Stimulated activated CD4-positive, alpha-beta T cell treated with anti-CD3 and anti-CD28 coated beads, Interleukin-1b, Interleukin-23, amount 100 ng/mL, for 48 hours (primary cell): ENCODE measurements at places on chromosomes 5 and 9.

DNA sequence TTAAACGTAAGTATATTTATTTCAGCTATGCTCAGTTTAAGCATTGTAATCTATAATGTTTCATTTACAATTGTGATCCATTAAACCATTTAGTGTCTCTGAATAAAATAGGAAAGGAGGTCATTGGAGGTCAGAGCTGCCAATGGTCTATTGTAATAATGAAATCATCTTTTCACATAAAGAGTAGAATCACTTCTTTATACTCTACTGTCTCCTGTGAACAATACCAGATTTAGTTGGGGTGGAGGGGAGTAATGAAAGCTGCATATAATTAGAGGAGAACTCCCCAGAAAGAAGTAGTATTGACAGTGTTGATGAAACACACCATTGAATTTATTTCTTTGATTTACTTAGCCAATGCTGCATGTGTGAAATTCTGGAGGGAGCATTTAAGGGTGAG lies 35.1 kb upstream of the ZFYVE16 start:
- no peak for DNase-seq

DNA sequence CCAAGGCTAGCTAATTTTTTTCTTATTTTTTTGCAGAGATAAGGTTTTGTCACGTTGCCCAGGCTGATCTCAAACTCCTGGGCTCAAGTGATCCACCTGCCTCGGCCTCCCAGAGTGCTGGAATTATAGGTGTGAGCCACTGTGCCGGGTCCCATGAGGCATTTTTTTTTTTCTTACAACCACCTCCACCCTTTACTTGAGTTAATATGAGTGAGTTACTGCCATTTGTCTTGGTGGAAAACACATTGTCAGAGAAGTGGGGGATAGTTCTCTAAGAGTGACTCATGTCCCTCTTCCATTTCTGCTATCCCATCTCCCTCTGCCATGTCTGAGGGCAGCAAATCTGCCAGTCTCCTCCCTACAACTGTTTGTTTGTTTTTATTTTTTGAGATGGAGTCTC lies 163.4 kb upstream of the CLINT1 start:
- no peak for DNase-seq

- DNase-seq: no peak
Measured at GRCh38 chr5:53501054-53501453, 20.6 kb downstream of the FST start.

DNA sequence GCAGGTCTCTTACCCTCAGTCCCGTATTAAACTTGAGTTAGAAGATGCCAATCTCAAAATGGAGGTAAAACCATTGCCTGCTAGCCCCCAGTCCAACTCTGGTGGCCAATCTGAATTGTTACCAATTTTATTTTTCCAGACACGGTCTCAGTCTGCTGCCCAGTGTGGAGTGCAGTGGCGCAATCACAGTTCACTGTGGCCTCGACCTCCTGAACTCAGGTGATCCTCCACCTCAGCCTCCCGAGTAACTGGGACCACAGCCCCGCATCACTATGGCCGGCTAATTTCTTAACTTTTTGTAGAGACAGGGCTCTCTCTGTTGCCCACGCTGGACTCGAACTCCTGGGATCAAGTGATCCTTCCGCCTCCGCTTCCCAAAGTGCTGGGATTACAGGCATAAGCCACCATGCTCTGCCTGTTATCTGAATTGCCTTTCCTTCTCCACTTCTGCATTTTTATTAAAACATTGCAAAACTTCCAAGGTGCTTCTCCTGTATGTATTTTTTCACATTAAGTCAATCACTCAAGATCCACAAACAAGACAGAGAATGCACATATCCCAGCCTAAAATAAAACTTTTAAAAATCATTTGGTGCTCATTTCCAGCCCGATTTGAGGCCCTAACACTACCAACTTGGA lies 2.3 kb downstream of the FANCC start:
- DNase-seq: no peak

GRCh38 chr5:158747816-158748432 lies 351.8 kb downstream of the EBF1 start:
- DNase-seq: no peak

DNA sequence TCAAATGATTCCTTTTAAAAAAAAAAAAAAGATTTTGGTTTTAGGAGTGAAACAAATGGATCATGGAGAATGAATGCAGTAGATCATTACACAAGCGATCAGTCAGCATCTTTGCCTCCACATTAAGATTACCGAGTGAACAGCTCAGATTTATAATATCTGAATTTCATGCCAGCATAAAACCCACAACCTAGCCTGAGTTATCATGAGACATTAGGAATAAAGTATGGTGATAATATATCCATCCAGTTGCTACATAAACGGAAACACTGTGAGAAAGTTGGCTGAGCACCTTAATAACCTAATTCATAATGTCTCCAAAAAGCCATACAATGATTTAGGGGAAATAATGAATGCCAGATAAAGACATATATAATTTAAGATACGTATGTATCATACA lies 553.1 kb upstream of the TUSC1 start:
- DNase-seq: no peak

GRCh38 chr5:16456103-16456832 lies 9.3 kb downstream of the ZNF622 start:
- peak; percentile 31 for DNase-seq

DNA sequence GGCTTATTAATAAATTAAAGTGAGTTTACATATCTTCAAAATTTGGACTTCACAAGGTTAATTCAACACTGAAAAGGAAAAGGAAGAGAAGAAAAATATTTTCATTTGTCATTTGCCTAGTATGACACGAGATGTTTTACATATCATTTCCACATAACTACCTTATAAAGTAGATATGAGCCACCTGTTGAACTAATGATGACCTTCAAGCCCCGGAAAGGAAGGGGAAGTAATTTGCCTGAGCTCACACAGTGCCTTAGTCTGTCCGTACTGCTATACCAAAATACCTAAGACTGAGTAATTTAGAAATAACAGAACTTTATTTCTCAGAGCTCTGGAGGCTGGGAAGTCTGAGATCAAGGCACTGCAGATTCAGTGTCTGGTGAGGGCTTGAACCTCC lies 17.9 kb downstream of the CMYA5 start:
- no peak for DNase-seq

DNA sequence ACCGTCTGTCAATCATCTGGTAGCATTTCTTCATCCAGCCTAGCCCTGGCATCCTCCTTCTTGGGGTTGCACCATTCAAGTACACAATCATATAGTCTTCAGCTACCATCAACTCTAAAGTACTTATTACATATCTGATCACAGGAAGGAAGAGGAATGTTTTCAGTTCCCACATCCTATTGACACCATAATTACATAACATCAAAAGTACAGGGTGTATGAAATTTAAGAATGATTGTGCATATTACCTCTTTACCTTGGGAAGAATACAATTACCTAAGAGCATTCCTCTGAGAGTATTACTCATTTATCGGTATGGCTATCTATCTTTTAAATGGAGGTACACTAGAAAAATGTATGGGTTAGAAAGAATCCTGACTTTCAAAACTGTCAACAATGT lies 126.8 kb upstream of the PCA3 start:
- no peak for DNase-seq

DNA sequence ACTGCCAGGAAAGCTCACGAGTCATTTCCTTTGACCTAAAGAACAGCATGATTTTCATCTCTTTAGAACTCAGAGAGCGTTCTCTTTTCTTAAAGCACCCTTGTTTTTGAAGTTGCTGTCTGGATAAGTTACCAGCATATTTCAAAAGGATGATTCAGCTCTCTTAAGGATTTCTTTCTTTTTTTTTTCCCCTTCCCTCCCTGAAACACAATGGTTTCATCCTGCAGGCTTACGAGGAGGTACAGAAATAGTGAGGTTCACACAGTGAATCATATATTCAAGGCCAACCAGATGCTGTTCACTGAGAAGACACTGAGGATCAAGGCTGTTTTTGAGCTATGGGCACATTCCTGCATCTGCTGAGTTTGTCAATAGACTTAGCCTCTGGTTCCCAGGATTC lies 257.2 kb downstream of the KIF4B start:
- DNase-seq: no peak

- no peak for DNase-seq
Measured at GRCh38 chr5:172150514-172151425, 37.3 kb downstream of the STK10 start.

- DNase-seq: no peak
Measured at GRCh38 chr9:130114741-130115140, 57.5 kb upstream of the NCS1 start.

DNA sequence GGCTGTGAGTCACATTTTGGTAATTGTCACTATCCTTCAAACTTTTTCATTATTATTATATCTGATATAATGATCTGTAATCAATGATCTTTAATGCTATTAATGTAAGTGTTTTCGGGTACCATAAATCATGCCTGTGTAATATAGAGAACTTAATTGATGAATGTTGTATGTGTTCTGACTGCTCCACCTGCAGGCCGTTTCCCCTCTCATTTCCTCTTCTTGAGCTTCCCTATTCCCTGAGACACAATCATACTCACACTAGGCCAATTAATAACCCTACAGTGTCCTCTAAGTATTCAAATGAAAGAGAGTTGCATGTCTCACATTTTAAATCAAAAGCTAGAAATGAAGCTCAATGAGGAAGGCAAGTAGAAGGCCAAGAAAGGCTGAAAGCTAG lies 420.9 kb upstream of the SGCD start:
- no peak for DNase-seq

DNA sequence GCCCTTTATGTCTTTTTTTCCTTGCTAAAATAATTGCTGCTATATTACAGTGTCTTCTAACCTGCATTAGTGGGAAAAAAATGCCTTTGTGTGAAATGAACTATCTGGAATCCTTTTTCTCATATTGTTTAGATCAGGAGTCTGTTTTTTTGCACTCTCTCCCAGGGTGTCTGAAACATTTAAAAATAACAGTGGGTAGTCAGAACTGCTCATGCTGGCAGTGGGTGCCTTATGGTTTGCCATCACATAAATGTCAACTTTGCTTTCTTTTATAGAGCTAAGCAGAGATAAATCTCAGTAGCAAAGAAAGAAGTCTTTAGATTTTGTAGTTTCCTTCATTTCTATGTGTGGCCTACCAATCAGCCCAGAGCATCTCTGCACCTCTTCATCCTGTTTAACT lies 347.8 kb upstream of the RGMB start:
- no peak for DNase-seq

- no peak for DNase-seq
Measured at GRCh38 chr9:87223392-87224246, 274.0 kb upstream of the DAPK1 start.

DNA sequence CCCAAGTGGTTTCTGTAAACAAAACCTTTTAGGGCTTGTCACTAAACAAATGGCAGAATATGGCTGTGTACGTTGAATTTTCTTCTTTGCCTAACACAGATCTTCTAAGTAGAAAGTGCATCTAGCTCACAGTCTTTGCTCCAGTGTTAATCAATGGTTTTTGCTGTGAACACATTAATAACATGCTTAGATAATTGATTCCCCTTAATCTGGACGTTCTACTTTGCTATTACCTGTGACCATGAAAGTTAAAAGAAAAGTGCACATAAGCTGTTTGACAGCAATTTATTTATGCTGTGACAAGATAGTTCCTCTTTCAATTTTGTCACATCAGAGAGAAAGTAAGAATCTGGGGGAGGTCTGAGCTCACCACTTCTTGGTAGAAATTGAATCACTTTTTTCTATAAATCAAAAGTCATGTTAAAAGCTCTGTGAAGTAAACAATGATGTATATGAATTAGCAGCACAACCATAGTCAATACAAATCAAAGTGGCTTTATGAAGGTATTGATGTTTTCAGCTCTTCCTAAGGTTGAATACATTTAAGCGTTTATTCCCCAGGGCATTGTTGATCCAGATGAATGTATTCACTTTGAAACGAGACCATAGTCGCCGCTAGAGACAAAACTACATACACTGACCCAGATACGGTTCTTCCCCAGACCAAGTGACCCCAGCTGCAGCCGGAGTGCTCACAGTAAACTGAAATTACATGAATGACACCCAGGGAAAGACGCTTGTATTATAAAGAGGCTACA lies 174.6 kb upstream of the ZNF608 start:
- no peak for DNase-seq
